Right cardiac atrium (tissue), 5 donors: ENCODE measurements at places on chromosomes 12 and 14.

GRCh38 chr14:105912641-105913180 lies 386.3 kb downstream of the TMEM121 start:
- DNase-seq: peak; percentile 6

DNA sequence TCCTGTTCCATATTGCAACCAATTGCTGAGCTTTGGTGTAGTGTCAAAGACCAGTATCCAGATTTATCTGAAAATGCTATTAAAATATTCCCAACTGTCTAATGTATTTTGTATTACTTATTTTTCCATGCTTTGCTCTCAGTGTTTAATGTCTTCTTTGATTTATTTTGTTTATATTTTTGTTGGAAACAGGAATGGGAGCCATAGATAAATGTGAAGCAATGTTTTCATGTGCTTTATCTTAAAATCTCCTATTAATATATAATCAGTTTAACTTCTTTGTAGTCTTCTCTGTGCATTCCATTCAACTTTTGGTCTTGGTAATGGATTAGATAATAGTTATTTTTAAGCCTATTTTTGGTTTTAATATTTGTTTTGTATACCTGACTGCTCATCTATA lies 8.8 kb downstream of the RAP1B start:
- DNase-seq: no peak

DNA sequence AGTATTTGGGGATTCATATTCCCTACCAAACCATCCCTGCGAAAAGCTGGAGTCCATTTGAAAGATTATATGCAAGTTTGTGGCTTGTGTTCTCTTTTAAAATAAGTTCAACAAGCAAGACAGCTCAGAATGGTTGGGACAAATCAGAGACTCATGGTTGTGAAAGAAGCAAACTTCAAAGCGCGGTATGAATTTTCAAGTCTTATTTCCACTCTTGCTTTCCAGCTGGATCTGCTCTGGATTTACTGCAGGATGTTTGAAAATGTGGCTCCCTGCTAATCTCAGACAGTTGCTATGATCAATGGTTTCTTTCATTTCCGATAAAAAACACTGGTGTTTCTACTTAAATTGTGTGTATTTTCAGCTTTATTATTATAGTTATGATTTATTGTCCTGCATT lies 477.5 kb downstream of the RAD51B start:
- no peak for DNase-seq

GRCh38 chr14:69303086-69303485 lies 43.1 kb downstream of the GALNT16 start:
- DNase-seq: no peak

DNA sequence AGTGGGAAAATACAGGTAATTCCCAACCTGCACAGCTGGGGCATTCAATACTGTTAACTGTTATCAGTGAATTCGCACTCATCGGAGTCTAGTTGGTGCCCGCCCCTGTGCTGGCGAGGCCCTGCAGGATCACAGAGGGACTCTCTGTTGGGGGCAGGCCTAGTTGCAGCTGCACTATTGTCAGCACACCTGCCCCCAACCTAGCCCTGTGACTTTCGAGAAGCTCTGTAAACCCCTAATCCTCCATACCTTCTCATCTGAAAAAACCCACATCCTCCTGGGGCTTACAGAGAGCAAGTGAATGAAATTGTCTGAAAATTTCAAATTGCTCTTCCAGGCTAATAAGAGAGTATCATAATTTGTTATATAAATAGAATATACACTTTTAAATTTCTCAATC lies 132.2 kb upstream of the NUDT4 start:
- DNase-seq: no peak

DNA sequence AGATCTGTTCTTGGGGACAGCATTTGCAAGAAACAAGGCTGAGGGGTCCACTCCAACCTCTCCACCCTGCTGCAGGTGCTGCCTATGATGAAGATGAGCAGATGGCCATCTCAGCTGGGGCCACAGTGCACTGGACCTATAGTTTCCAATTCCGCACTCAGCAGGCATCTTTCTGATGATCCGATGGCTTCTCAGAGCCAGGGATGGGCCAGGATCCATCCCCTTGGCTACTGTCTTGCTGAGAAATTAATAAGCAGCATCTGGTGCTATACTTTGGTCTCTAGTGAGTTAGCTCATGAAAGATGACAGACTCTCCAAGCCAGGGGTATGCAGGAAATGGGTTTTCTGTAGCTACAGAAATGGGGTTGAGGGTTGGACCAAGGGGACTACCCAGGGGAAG lies 18.4 kb upstream of the BDKRB1 start:
- DNase-seq: no peak

GRCh38 chr14:48350971-48351370 lies 675.6 kb upstream of the MDGA2 start:
- DNase-seq: no peak

- no peak for DNase-seq
These were observed 11.5 kb upstream of the KANSL2 start for GRCh38 chr12:48693572-48693971.

DNA sequence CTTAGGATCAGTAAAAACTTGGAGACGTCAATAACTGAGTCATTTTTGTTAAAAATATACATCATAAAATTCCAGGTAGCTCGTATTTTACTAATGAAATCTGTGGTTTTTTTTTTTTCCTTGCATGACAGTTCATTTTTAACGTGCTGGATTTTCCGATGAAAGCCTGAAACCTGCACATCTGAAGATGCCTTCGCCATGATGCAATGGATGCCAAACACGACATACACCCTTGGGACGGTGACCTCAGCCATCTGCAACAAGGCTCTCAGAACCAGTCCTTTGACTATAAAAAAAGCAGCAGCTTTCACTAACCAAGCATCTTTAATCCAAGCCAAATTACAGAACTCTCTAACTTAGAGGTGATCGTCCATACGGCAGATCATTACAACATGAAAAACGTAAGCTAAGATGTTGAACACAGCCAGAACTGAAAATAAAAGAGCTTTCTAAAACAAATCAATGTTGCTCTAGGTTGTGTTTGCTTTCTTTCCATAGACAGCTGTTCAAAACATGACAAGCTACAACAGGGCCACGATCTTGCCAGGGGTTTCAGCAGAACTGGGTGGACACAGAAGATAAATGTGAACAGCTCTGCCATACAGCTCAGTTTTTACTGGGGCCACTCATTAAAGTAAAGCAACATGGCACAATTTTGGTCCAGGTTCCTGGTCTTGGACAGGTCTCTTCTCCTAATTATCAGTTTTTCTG lies 7.8 kb downstream of the NIN start:
- DNase-seq: peak; percentile 52

GRCh38 chr12:84994426-84994825 lies 41.7 kb downstream of the TSPAN19 start:
- no peak for DNase-seq

- no peak for DNase-seq
These were observed 78.7 kb downstream of the TXNDC16 start for GRCh38 chr14:52473557-52473956.

DNA sequence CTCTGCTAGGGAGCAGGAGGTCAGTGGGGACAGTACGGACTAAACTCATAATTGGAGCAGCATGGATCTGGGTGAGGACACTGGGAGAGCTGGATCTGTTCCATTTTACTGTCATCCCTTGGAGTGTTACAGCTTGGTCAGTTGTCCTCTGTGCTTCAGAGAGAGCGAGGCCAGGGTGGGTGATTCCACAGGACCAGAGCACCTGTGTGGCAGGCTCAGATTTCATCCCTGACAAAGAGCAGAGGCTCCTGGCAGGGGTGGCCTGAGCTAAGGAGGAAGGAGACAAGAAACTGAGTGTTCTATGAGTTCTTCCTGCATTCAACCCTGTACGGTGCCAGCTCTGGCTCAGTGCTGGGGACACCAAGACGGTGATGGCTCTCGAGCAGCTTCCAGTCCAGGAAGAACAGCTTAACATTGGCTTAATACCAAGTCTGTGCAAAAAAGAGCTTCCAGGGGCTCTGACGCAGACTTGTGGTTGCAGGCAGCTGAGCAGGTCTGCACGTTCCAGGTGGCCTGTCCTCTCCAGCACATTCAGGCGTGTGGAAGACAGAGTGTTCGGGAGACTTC lies 8.4 kb upstream of the PGF start:
- peak; percentile 66 for DNase-seq

DNA sequence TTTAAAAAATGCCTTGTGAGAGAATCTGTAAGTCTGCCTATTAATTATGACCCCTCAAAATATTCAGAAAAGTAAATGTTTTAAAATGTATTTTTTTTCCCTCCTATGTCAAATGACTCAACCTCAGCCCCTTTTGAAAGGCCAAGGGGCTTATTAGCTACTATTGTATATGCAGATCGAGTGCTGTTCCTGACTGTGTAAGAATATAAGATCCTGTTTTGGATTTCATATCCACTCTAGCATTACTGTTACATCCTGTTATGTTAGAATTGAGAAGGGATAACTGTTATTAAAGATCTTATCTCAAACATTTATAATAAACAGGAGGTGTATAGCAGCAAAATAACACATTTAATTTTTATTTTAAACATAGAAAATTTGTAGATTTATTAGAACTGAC lies 46.6 kb upstream of the TPH2 start:
- DNase-seq: no peak

- no peak for DNase-seq
These were observed 6.3 kb upstream of the NPAS3 start for GRCh38 chr14:32932302-32932913.

DNA sequence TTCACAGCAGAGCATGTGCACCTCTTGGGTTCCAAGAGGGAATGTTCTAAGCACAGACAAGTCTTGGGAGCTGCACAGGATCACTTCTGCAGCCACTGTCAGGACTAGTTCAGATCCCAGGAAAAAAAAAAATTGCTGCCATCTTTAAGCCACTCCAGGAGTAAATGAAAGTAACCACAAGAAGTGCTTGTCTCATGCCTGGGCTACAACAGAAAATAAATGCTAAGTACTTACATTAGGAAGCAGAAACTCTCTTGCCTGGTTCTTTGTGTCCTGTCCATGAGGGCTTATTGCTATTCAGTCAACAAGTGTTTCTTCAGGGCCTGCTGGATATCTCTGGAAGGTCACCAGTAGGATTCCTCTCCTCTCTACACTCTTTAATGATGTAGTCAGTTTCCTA lies 176.1 kb downstream of the KTN1 start:
- no peak for DNase-seq

DNA sequence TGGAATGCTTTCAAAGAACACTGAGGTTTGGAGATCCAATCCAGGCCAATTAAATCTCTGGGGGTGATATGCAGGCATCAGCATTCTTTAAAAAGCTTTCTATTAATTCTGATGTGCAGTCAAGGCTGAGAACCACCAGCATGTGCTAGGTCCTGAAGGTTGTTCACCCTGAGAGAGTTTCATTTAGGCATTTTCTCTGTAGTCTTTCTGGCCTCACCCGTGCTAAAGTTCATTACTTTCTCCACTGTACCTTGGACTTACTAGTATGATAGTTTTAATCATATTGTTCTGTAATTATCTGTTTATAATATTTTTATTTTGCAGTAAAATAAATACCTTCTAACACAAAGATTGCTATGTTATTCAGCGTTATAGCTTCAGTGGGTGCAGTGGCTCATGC lies 32.9 kb downstream of the SOS2 start:
- DNase-seq: no peak
